Astrocyte (in vitro differentiated cells and primary cell): ENCODE measurements at places on chromosomes 3 and 15. TPM values are rescaled to one million over a fixed set of nuclear protein-coding genes. Genes with fewer than 3 reads are reported as not detected.

DNA sequence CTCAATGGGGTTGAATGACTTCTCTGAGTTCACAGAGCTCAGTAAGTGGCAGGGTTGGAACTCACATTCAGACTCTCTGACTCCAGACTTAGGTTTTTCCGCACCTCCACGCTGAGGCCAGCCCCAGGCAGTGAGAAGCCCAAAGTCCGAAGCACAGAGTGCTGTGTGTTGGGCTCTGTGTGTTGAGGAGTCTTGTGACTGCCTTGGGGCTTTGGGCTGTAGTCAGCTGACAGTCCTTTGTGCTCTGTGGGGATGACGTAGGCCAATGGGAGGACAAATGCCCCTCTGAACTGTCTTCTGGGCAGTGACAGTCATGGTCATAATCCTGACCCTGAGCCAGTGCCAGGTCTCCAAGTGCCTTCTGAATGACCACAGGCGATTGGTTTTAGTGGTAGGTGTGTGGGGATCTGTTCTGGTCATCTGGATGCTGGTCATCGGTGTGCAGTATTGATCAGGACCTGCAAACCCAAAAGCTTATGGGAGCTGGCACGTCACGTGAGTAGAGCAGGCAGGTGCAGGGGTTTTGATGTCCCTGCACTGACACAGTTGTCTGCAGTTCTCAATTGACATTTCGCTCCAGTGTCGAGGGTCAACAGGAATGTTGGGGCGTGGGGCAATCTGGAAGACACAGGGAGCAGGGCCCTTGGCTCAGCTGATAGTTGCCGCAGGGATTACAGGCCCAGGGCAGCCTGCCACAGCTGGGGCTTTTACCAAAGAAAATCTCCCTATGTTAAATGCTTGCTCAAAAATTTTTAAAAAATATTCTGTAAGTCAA, 45.3 kb downstream of the CAPN3 start:
- no peaks in the 10 kb centered on the region for H3K36me3 ChIP-seq
- no peaks in the 10 kb centered on the region for H3K27me3 ChIP-seq
- H3K4me1 ChIP-seq, result peaks cover 3% of the 10 kb centered on the region

SOX14 gene
- total RNA-seq, result 0.09 TPM in 1 of 2 replicates, not detected in the other

DNA sequence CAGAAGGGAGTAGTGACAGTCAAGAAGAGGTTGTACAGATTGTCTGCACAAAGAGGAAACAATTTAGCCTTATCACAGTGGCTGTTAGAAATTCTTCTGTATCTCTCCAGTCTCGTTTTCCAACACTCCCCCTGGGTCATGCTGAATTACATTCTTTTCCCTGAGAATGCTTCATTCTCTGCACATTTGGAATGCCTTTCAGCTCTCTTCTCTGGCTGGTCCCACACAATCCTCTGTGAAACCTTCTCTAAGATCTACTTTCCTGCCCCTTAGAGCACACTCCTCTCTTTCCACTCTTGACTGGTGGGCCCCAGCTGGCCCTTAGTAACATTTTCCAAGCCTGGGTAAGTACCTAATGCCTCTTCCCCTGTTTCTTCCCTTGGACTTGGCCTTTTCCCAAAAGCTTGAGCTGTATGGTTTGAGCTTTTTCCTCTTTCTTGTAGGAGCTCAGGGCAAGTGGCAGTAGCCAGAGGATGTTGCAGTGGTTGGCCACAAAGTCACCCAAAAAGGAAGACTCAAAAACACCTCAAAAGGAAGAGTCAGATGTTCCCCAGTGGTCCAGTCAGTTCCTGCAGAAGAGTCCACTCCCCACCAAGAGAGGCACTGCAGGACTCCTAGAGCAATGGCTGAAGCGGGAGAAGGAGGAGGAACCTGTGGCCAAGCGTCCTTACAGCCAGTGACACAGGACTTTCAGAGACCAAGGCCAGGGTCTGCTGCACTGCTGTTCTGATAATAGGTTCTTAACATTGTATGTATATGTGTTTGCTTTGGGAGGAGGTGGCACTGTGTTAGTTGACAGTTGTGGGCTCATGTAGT, 25.7 kb downstream of the HMCES start:
- peaks cover 12% of the 10 kb centered on the region for H3K36me3 ChIP-seq
- no peak overlapping the region for H3K4me3 ChIP-seq
- H3K27ac ChIP-seq, result no peak overlapping the region
- H3K27me3 ChIP-seq, result no peaks in the 10 kb centered on the region
- H3K4me1 ChIP-seq, result peaks cover 17% of the 10 kb centered on the region

TEX9 gene
- 10.3 and 11.0 TPM in 2 replicates for total RNA-seq

- DNase-seq, result peak; percentile 47
- no peaks in the 10 kb centered on the region for H3K36me3 ChIP-seq
- no peaks in the 10 kb centered on the region for H3K27me3 ChIP-seq
- H3K4me3 ChIP-seq, result no peak overlapping the region
Measured at GRCh38 chr3:186949281-186949982, 19.1 kb downstream of the ST6GAL1 start.

GRCh38 chr3:184588776-184589175, 27.2 kb downstream of the EPHB3 start:
- no peak overlapping the region for H3K27ac ChIP-seq
- H3K4me3 ChIP-seq, result no peak overlapping the region
- no peaks in the 10 kb centered on the region for H3K36me3 ChIP-seq

GRCh38 chr15:76065245-76065644, 5.5 kb downstream of the TMEM266 start:
- H3K27ac ChIP-seq, result no peak overlapping the region
- H3K4me1 ChIP-seq, result no peaks in the 10 kb centered on the region
- peaks cover 57% of the 10 kb centered on the region for H3K27me3 ChIP-seq
- no peaks in the 10 kb centered on the region for H3K36me3 ChIP-seq
- no peak for DNase-seq
- no peak overlapping the region for H3K4me3 ChIP-seq

GRCh38 chr15:31609258-31609681, 282.6 kb downstream of the KLF13 start:
- no peak overlapping the region for H3K27ac ChIP-seq
- H3K27me3 ChIP-seq, result no peaks in the 10 kb centered on the region
- no peak overlapping the region for H3K4me3 ChIP-seq

GRCh38 chr3:194503081-194503531, 16.3 kb upstream of the ATP13A3 start:
- no peaks in the 10 kb centered on the region for H3K27me3 ChIP-seq
- H3K4me3 ChIP-seq, result no peak overlapping the region
- no peak for DNase-seq

DNA sequence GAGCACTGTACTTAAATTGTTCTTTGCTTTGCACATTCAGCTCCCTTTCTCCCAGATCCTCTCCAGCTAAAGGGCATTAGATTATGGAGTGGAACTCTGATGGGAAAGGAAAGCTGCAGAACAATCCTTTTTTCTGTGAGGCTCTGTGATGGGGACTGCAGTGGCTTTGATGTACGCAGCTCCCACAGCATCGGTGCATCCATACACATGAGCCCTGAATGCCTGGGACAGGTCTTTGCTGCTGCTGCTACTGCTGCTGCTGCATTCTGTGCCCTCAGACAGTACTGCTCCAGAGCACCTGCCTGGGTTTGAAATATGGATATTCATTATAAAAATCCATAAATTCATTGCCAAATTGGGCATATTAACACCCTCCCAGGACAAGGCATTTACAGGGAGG, 164.4 kb downstream of the WDR76 start:
- H3K27ac ChIP-seq, result no peak overlapping the region
- H3K27me3 ChIP-seq, result no peaks in the 10 kb centered on the region
- no peak for DNase-seq
- no peaks in the 10 kb centered on the region for H3K4me1 ChIP-seq
- H3K36me3 ChIP-seq, result no peaks in the 10 kb centered on the region
- no peak overlapping the region for H3K4me3 ChIP-seq

DNA sequence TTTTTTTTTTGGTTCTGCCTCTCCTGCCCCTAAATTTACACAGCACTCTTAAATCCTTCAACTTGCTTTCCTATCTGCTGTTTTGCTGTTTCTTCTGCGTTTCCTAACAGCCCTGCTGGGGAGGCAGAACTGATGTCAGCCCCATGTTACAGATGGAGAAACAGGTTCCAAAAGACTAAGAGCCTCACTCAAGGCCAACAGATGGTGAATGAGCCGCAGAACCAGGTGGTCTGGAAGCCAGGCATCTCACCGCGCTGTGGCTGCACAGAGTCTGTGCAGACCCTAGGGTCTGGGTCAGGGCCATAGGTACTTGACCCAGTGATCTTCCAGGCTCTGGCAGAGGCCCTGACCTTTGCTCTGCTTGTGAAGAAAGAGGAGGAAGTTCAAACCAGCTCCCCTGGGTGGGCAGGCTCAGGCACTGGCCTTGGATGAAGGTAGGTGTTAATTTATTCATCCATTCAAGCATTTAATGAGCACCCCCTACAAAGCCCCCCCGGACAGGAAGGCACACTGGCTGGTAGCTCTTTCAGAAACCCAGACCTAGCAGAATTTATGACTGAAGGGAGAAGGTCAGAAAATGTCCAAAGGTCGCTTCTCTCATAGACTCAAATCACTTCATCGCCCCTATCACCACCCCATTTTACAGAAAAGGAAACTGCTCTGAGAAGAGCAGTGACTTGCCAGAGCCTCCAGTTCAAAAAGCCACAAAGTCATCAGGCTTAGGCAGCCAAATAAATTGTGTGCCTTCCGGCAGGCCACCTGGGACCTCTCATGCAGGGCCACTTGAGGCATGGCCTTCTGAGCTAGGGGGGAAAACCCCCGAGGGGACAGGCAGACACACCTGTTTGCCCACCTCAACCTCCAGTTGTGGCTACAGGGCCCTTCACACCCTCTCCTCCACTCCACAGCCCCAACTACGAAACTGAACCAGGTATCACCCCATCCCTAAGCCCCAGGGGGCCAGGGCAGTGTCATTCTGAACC, 2.7 kb downstream of the CHDH start:
- no peaks in the 10 kb centered on the region for H3K36me3 ChIP-seq
- no peak overlapping the region for H3K4me3 ChIP-seq
- peaks cover 22% of the 10 kb centered on the region for H3K27me3 ChIP-seq
- DNase-seq, result no peak

LIPC gene
- not detected in 2 replicates for total RNA-seq

HRG gene
- not detected in 2 replicates for total RNA-seq

DNA sequence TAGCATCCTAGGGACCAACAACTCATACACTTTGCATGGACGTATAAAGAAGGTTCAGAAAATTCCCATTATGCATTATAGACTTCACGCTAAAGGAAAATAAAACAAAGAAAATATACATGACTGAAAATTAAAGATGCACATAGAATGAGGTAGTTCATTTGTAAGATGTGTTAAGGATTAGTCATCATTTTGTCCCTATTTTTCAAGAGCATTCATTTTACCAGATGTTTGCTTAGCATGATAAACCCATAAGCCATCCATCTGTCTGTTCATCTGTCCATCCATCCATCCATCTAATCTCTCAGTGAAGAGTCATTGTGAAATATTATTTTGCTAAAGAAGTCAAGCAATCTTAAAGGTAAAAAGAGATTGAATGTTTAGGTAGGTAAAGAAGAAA, 80.3 kb downstream of the TFG start:
- no peak overlapping the region for H3K4me3 ChIP-seq
- DNase-seq, result no peak
- no peaks in the 10 kb centered on the region for H3K36me3 ChIP-seq
- H3K27me3 ChIP-seq, result no peaks in the 10 kb centered on the region

- H3K27me3 ChIP-seq, result no peaks in the 10 kb centered on the region
- H3K36me3 ChIP-seq, result no peaks in the 10 kb centered on the region
- H3K4me1 ChIP-seq, result peaks cover 60% of the 10 kb centered on the region
- DNase-seq, result no peak
Measured at GRCh38 chr3:195208183-195208582, 62.8 kb downstream of the XXYLT1 start.

CD200R1 gene
- 0.39 and 0.67 TPM in 2 replicates for total RNA-seq

GRCh38 chr3:127137113-127137512, 55.8 kb upstream of the PRR23E start:
- no peaks in the 10 kb centered on the region for H3K36me3 ChIP-seq
- peaks cover 36% of the 10 kb centered on the region for H3K27me3 ChIP-seq
- H3K4me3 ChIP-seq, result no peak overlapping the region
- no peak overlapping the region for H3K27ac ChIP-seq

GRCh38 chr15:35674873-35675781, 129.2 kb upstream of the DPH6 start:
- H3K27me3 ChIP-seq, result no peaks in the 10 kb centered on the region
- no peak overlapping the region for H3K4me3 ChIP-seq
- no peak overlapping the region for H3K27ac ChIP-seq
- H3K4me1 ChIP-seq, result no peaks in the 10 kb centered on the region

GRCh38 chr15:60672400-60672799, 193.5 kb upstream of the ICE2 start:
- H3K4me3 ChIP-seq, result no peak overlapping the region
- no peaks in the 10 kb centered on the region for H3K36me3 ChIP-seq
- H3K27me3 ChIP-seq, result peaks cover 4% of the 10 kb centered on the region
- peaks cover 8% of the 10 kb centered on the region for H3K4me1 ChIP-seq

PRSS50 gene
- not detected in 2 replicates for total RNA-seq

DNA sequence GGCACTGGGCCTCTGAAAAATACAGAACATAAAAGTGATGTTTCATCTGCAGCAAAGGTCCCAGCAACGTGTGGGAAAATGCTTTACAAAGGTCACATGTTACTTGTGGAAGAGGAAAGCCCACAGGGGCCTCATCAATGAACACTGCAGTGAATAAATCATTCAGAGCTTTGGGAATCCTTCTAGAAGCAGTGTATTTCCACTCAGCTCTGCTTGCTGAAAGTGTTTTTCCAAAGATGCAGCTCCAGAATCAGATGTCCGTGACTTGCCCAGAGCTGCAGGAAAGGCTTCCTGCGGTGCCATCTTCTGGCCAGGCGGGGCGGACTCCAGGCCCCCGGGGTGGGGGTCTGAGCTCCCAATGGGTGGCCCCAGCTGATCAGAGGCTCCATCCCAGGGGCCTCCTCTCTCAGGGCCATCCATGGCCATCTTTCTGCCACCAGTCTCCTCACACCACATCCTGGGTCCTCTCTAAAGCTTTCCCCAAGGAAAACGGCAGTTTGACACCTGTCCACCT, 81.5 kb downstream of the C3orf70 start:
- no peak overlapping the region for H3K27ac ChIP-seq
- no peak overlapping the region for H3K4me3 ChIP-seq
- DNase-seq, result no peak
- no peaks in the 10 kb centered on the region for H3K27me3 ChIP-seq

DNA sequence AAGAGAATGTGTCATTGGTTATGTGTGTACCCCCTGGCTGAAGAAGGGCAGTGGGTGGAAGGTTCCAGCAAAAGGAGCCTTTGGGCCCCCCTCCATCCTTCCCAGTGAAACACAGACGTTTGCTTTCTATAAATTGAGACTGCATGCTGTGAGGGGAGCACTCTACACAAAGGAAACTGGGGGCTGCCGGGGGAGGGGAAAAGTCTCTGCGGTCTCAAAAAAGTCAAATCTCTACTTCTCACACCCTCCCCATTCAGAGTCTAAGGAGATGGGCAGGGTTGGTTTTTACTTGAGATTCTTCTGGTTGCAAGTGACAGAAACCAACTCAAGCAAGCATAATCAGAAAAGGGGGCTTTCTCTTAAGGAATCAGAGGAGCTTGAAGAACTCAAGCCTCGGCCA, 50.1 kb upstream of the TLE3 start:
- no peak overlapping the region for H3K4me3 ChIP-seq
- H3K4me1 ChIP-seq, result peaks cover 15% of the 10 kb centered on the region
- DNase-seq, result no peak
- H3K36me3 ChIP-seq, result no peaks in the 10 kb centered on the region
- no peak overlapping the region for H3K27ac ChIP-seq

HDGFL3 gene
- total RNA-seq, result 72.9 and 91.9 TPM in 2 replicates

GRCh38 chr3:129314386-129315222, 35.9 kb downstream of the HMCES start:
- no peaks in the 10 kb centered on the region for H3K36me3 ChIP-seq
- H3K27ac ChIP-seq, result peak overlapping the region; percentile 73
- H3K4me1 ChIP-seq, result peaks cover 10% of the 10 kb centered on the region
- no peaks in the 10 kb centered on the region for H3K27me3 ChIP-seq
- peak overlapping the region; percentile 96 for H3K4me3 ChIP-seq
- DNase-seq, result peak; percentile 70
